ENCODE measurements at places on chromosomes 7 and 10. TPM values are rescaled to one million over a fixed set of nuclear protein-coding genes. Genes with fewer than 3 reads are reported as not detected.

GRCh38 chr7:47581804-47582763, at the start of gene TNS3:
Gene TNS3 (minus strand): TSS chr7:47582111. CDS start chr7:47439636, 142,475 bp downstream.
- no peaks in the 10 kb centered on the region for H3K36me3 ChIP-seq
- H3K4me3 ChIP-seq: peak within 1 kb of the TSS; percentile 67
- H3K27me3 ChIP-seq: no peaks in the 10 kb centered on the region
- DNase-seq: no peak
- peaks cover 3% of the 10 kb centered on the region for H3K4me1 ChIP-seq
- peak within 1 kb of the TSS; percentile 66 for H3K27ac ChIP-seq

DNA sequence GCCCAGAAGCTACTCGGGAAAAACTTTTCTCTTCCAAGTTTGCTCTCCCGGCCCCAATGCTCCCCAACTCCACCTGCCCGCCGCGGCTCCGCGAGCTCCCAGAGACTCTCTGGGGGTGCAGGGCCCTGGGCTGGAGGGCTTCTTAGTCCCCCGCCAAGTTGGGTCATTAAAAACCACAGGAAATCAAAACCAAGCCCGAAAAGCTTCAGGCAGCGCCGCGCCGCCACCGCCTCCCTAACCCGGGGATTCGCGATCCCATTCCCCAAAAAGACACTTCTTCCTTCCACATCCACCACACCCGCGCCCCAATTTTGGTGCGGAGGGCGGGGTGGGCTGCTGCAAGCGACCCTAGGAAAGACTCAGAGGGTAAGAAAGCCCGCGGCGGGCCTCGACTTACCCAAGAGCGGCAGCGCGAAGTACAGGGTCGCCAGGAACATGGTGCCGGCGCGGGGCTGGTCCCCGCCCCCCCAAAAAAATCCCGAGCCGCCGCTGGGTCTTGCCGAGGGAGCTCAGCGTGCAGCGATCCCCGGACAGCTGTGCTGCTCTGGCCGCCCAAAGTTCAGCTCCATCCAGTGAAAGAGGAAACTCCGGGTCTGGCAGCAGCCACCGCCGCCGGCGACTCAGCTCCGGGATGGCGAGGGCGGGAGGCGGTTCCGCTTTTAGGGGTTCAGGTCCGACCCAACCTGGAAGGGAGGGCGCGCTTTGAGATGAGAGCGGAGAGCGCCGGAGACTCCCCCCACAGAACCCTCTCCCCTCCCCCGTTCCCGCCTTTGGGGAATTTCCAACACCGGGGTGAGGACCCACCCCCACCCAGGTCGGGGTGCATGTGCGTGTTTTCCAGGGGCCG, 1.2 kb downstream of the GFRA1 start:
- H3K4me3 ChIP-seq: peak overlapping the region; percentile 28
- no peak overlapping the region for H3K27ac ChIP-seq
- no peaks in the 10 kb centered on the region for H3K36me3 ChIP-seq
- H3K4me1 ChIP-seq: no peaks in the 10 kb centered on the region
- H3K27me3 ChIP-seq: peaks cover 59% of the 10 kb centered on the region

Gene NAT16
- not detected for total RNA-seq

DNA sequence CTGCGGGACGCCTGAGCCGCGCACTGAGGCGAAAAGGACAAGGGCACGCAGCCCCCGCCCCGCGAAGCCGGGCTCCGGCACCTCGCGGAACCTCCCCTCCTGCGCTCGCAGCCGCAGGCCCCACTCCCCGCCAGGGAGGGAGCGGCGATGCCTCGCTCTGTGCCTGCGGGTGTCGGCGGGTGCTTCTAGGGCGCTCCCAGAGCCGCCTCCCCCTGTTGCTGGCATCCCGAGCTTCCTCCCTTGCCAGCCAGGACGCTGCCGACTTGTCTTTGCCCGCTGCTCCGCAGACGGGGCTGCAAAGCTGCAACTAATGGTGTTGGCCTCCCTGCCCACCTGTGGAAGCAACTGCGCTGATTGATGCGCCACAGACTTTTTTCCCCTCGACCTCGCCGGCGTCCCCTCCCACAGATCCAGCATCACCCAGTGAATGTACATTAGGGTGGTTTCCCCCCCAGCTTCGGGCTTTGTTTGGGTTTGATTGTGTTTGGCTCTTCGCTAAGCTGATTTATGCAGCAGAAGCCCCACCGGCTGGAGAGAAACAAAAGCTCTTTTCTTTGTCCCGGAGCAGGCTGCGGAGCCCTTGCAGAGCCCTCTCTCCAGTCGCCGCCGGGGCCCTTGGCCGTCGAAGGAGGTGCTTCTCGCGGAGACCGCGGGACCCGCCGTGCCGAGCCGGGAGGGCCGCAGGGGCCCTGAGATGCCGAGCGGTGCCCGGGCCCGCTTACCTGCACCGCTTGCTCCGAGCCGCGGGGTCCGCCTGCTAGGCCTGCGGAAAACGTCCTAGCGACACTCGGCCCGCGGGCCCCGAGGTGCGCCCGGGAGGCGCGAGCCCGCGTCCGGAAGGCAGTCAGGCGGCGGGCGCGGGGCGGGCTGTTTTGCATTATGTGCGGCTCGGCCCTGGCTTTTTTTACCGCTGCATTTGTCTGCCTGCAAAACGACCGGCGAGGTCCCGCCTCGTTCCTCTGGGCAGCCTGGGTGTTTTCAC, 519 bp downstream of the ITGB8 start:
- peaks cover 4% of the 10 kb centered on the region for H3K27me3 ChIP-seq
- H3K4me1 ChIP-seq: no peaks in the 10 kb centered on the region
- peak overlapping the region; percentile 93 for H3K27ac ChIP-seq
- H3K36me3 ChIP-seq: no peaks in the 10 kb centered on the region
- H3K4me3 ChIP-seq: peak overlapping the region; percentile 69

DNA sequence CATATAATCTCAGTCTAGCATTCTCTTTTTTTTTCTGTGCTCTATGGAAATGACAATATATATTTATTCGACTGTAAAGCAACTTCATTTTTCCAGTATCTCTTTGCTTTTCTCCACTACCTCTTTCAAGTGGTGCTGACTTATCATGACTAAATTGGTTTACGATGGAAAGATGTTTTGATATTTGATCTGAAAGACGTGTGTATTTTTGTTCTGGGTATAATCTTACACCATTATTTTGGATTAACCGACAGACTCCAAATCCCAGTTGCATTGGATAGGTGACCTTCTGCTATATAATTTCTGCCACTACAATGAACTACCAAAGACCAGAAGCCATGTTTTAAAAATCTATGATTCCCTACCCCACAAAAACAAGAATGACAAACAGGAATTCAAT, 380.5 kb upstream of the NFE2L3 start:
- H3K4me3 ChIP-seq: no peak overlapping the region
- no peaks in the 10 kb centered on the region for H3K36me3 ChIP-seq
- no peaks in the 10 kb centered on the region for H3K4me1 ChIP-seq
- DNase-seq: no peak

- no peaks in the 10 kb centered on the region for H3K36me3 ChIP-seq
- DNase-seq: no peak
- H3K4me3 ChIP-seq: no peak overlapping the region
- no peak overlapping the region for H3K27ac ChIP-seq
- H3K27me3 ChIP-seq: no peaks in the 10 kb centered on the region
- H3K4me1 ChIP-seq: no peaks in the 10 kb centered on the region
Measured at GRCh38 chr10:89699581-89700064, 1.8 kb upstream of the KIF20B start.

Gene GARIN1A
- total RNA-seq: 0.85 TPM

DNA sequence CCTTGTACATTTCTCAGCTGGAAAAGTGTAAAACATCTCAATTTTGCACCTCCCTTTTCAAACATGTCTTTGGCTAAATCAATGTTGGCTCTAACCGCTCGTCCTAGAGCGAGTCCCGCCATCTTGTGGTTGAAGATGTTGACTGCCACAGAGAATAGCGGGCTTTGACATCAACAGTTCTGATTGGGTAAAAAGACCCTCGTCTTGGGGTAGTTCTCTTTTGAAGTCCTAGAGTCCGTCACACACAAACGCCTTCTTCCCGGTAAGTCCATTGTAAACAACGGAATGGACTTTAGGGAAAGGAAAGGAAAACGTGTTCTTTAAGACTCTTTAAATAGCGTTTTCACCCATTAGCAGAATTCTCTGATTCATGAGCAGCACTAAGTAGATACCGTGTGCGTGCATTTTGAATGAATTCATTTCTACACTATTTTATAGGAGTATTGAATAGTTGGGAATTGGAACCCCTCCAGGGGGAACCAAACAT, 452 bp upstream of the RPP30 start:
- DNase-seq: peak; percentile 44
- H3K36me3 ChIP-seq: no peaks in the 10 kb centered on the region
- no peaks in the 10 kb centered on the region for H3K27me3 ChIP-seq
- peak overlapping the region; percentile 34 for H3K27ac ChIP-seq

Gene INMT
- total RNA-seq: 6.0 TPM

- H3K4me3 ChIP-seq: no peak overlapping the region
- no peaks in the 10 kb centered on the region for H3K4me1 ChIP-seq
- no peak overlapping the region for H3K27ac ChIP-seq
- no peaks in the 10 kb centered on the region for H3K36me3 ChIP-seq
- no peaks in the 10 kb centered on the region for H3K27me3 ChIP-seq
- DNase-seq: no peak
Measured at GRCh38 chr7:40833888-40834234, 699.1 kb downstream of the SUGCT start.

- no peaks in the 10 kb centered on the region for H3K27me3 ChIP-seq
- no peaks in the 10 kb centered on the region for H3K4me1 ChIP-seq
- no peak overlapping the region for H3K27ac ChIP-seq
- no peak for DNase-seq
- no peaks in the 10 kb centered on the region for H3K36me3 ChIP-seq
Measured at GRCh38 chr10:18332048-18332447, 191.8 kb downstream of the CACNB2 start.

DNA sequence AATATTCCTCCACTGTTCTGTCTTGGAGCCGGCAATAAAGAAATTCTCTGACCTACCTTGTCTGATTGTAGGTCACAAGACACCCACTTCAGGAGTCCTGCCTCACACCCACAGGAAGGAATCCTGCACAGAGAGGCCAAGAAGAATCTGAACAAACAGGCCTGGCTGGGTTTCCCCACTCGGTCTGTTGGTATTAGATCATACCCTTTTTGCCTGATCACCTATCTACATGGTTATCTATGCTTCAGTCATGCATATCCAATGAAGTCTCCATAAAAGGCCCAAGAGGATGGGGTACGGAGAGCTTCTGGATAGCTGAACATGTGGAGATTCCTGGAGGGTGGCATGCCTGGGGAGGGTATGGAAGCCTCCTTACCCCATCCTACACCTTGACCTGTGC, 12.3 kb downstream of the OGDH start:
- H3K27me3 ChIP-seq: no peaks in the 10 kb centered on the region
- peak overlapping the region; percentile 34 for H3K27ac ChIP-seq
- H3K4me1 ChIP-seq: peaks cover 9% of the 10 kb centered on the region
- H3K4me3 ChIP-seq: no peak overlapping the region
- no peaks in the 10 kb centered on the region for H3K36me3 ChIP-seq
- DNase-seq: no peak

Gene MOGAT3
- 47.7 TPM for total RNA-seq

Gene NAPEPLD
- 64.6 TPM for total RNA-seq

DNA sequence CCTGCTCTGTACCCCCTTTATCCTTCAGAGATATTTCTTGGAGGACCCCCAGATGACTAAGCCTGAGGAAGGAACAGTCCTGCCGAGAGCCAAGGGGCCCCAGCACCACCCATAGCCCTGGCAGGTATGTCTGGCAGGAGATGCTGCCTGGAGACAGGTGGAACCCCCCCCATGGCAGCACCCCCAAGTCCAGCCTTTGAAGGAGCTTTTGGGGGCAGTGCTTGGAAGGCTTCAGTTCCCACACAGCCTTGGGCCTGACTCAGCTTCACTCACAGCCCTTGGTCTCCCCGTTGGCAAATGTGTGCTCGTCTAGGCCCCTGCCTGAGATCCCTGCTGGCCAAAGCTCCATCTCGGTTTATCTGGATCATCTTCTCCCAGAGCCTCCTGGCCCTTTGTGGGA, 23.0 kb upstream of the PCBD1 start:
- no peaks in the 10 kb centered on the region for H3K36me3 ChIP-seq
- no peaks in the 10 kb centered on the region for H3K4me1 ChIP-seq
- H3K4me3 ChIP-seq: no peak overlapping the region
- no peaks in the 10 kb centered on the region for H3K27me3 ChIP-seq

DNA sequence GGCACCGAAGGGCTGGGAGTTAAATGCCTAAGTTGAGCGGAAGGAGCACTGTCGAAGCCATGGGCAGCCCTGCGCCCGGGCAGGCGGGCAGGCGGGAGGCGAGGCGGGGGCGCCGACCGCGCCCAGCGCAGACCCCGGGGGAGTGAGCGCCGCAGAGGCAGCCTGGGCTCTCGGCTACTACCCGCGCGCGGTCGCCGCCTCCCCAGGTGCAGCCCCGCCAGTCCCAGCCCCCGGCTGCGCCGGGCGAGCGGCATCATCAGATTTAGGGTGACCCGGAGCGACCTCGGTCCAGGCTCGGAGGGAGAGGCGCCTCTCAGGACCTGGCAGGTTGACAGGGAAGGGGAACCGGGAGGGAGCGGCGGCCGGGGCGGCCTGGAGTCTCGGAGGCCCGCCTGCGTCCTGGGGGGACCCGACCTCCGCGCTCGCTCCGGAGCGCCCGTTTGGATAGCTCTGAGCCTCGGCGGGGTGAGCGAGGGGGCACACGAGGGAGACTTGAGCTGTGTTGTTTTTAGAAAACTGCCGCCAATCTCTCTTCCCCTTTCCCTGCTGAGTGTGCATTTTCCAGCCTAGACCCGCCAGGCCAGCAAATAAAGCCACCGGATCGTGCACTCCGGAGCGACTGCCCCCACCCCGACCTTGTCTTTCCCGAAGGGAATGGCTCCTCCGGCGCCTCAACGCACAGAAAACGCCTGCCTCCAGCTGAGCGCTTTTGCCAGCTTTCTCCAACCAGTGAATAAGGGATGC, 2.3 kb upstream of the NRP1 start:
- H3K27me3 ChIP-seq: peaks cover 8% of the 10 kb centered on the region
- H3K36me3 ChIP-seq: no peaks in the 10 kb centered on the region
- peak; percentile 57 for DNase-seq
- no peaks in the 10 kb centered on the region for H3K4me1 ChIP-seq
- peak overlapping the region; percentile 73 for H3K27ac ChIP-seq

GRCh38 chr7:112603673-112604072, 122.9 kb downstream of the LSMEM1 start:
- no peaks in the 10 kb centered on the region for H3K4me1 ChIP-seq
- DNase-seq: no peak
- H3K27ac ChIP-seq: no peak overlapping the region

Gene TPST1
- 3.6 TPM for total RNA-seq

Gene CYP26A1
- total RNA-seq: not detected

DNA sequence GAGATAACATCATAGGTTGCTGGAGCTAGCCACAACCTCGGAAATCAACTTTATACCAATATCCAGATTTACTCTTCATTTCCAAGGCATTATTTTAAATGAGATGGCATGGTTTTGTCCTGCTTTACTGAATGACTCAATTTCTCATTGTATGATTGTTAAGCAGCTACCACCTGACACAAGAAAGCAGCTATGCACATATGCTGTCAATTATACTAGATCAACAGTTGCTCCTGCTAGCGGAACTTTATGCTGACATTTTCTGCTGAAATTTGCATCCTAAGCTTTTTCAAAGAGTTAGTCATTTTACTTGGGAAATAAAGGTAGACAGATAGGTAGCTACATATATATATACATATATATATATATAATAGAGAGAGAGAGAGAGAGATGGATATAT, 8.9 kb upstream of the CH25H start:
- DNase-seq: no peak
- no peak overlapping the region for H3K4me3 ChIP-seq
- no peaks in the 10 kb centered on the region for H3K4me1 ChIP-seq
- no peak overlapping the region for H3K27ac ChIP-seq
- H3K27me3 ChIP-seq: no peaks in the 10 kb centered on the region
- no peaks in the 10 kb centered on the region for H3K36me3 ChIP-seq

Gene STK31
- 0.77 TPM for total RNA-seq

- no peak for DNase-seq
- no peak overlapping the region for H3K27ac ChIP-seq
- H3K36me3 ChIP-seq: no peaks in the 10 kb centered on the region
- no peak overlapping the region for H3K4me3 ChIP-seq
- peaks cover 20% of the 10 kb centered on the region for H3K4me1 ChIP-seq
Measured at GRCh38 chr10:32340596-32341180, 6.3 kb downstream of the EPC1 start.

Data from colonic mucosa (tissue), 4 donors.